Keratinocyte (primary cell): ENCODE measurements at places on chromosomes 6 and 20.
A peak's percentile ranks its signal among the peaks of the same experiment; 100 is the strongest.

DNA sequence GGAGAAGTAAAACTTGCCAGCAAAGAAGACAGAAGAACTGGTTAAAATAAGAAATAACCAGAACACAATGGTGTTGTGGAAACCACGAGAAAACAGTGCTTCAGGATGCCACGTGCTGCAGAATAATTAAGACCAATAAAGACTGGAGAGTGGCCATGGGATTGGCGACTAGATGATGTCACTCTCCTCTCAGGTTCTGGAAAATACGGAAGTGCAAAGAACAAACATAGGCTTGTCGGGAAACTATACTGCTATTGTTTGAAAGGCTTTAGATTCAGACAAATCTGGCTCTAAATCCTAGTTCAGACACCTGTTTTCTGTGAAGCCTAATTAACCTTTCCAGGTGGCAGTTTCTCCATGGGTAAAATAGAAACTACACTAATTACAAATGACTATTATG is 138.4 kb upstream of the STXBP5 start:
- DNase-seq: no peak

- DNase-seq: no peak
Observed at GRCh38 chr6:163756079-163756478, 341.6 kb downstream of the QKI start.

GRCh38 chr6:36364669-36365479 is 22.6 kb downstream of the ETV7 start:
- no peak for DNase-seq

DNA sequence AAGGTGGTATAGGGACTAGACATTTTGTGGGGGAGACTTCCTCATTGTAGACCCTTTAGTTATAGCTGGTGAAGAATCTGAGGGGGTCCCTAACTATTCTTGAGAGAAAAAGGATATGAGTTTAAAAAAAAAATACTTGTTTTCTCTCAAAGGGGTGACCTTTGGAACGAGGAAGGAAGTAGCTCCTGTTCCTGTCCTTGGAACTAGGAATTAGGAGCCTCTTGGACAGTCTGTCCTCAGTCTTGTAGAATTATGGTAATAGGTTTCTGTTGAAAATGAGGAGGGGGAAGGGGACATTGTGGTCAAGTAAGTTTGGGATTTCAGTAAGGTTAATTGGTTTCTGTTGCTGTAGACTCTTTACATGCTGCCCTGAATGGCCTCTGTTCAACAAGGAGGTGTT is 56.5 kb downstream of the PLEKHG1 start:
- no peak for DNase-seq

GRCh38 chr6:36386495-36387439 is 702 bp downstream of the ETV7 start:
- no peak for DNase-seq

GRCh38 chr6:24476631-24477030 is 12.7 kb downstream of the GPLD1 start:
- DNase-seq: no peak

DNA sequence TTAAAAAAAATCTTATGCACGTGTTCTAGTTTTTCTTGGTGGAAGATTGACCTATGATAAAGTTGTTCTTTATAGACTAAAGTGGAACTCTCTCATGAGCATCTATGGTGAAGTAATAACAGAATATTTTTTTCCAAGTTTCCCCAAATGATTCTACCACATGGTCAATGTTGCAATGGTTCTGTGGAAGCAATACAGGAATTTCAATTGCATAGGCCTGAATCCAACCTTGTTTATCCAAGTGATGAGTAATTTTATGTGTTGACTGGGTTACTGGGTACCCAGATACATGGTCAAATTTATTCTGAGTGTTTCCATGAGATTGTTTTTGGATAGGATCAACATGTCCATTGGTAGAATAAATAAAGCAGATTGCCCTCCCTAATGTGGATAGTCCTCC is 581.5 kb downstream of the MMUT start:
- DNase-seq: no peak

- no peak for DNase-seq
Observed at GRCh38 chr6:16166871-16167608, 38.2 kb downstream of the MYLIP start.

- no peak for DNase-seq
Observed at GRCh38 chr6:125858427-125859320, 67.9 kb downstream of the NCOA7 start.

GRCh38 chr20:10352934-10353824 is 80.8 kb downstream of the MKKS start:
- DNase-seq: no peak

GRCh38 chr6:83430611-83431544 is at the start of gene ME1:
Gene ME1, minus strand, starts transcription at chr6:83431051. Its CDS starts 97 bp downstream, at chr6:83430954.
- no peak for DNase-seq

GRCh38 chr20:45359406-45360148 is 3.4 kb upstream of the SYS1 start:
- peak; percentile 54 for DNase-seq

DNA sequence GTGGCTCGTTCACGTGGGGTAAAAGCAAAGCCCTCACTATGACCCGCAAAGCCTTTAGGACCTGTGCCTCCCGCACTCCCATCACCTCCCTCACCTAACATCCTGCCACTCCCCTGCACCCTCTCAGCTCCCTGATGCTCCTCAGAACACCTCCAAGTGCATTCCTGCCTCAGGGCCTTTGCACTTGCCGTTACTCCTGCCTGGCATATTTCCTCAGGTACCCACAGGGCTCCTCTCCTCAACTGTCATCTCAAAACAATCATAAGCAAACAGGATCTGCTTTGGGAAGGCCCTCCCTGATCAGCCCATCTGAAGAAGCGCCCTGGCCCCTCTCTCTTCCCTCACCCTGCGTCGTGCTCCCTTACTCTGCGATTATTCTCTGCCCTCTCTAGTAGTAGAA is 49.1 kb downstream of the FGD2 start:
- no peak for DNase-seq

GRCh38 chr6:99348288-99349170 is 945 bp downstream of the FAXC start:
- no peak for DNase-seq

DNA sequence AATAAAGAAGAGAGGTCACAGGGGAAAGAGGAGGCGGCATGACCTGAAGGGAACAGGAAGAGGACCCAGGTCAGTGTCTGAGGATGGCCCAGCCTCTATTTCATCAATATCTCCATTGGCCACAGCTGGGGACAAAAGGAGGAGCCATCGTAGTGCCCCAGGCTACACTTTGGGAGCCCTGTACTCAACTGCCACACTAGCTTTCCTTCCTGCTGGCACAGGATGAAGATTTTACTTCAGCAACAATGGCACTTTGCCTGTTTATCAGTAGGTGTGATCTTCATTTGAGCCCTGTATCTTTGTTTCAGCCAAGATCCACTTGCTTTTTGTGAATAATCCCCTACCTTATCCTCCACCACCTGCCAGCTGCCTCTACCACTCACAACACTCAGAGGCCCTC is 35.4 kb upstream of the RCAN2 start:
- no peak for DNase-seq

GRCh38 chr6:51805517-51805916 is 281.9 kb downstream of the PKHD1 start:
- no peak for DNase-seq

DNA sequence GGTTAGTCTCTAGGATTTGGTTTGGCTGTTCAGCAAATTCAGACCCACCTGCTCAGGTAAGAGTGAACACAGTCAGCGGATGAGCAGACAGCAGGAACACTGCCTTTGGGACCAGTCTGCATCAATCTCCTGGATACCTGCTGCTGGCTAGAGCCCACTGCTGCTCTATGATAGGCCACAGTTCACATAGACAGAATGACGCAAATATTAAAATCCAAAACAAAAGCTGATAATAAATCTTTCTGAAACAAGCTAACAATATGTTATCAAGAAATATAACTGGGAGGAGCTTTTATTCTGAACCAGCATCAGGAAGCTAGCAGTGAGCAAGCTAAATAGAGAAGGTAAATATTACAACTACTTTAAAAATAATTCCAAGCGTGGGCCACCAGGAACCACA is at the start of gene TAAR1:
Gene TAAR1 (minus strand): TSS at position 101 of the 400 bp plus-strand sequence. CDS start 13,179 bp downstream, outside the sequence.
- no peak for DNase-seq

GRCh38 chr6:35729722-35730121 is 7.1 kb upstream of the ARMC12 start:
- DNase-seq: no peak

- no peak for DNase-seq
Observed at GRCh38 chr20:10370091-10370887, 63.7 kb downstream of the MKKS start.

- no peak for DNase-seq
Observed at GRCh38 chr6:101937108-101937507, 543.6 kb downstream of the GRIK2 start.

DNA sequence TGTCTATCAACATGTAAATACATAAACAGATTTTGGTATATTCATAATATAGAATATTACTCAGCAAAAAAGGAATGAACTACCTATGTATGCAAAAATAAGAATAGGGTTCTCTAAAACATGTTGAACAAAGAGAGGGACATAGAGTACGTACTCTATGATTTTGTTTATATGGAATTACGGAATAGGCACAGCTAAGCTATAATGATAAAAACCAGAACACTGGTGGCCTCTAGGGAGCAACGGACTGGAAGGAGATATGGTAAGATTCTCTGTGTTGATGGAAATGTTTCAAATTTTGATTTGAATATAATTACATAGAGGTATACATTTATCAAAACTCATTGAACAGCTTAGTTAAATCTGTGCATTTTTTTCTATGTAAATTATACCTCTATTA is 19.6 kb downstream of the ADGRG6 start:
- DNase-seq: no peak

DNA sequence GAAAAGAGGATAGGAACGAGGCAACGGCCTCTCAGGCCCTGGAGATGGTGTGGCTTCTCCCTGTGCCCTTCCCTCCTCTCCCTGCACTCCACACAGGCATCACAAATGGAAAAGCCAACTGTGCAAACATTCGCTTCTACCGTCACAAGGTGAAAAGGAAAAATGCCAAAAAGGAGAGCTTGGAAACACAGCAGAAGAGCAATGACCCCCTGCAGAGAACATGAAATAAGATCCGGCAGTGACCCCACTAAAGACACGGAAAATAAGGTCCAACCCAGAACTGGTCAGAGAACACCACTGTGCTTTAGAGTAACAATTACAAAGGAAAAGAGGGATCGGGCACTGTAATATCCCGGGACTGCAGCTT is 63.0 kb downstream of the SLC22A23 start:
- DNase-seq: no peak

GRCh38 chr6:49736017-49736508 is 8.1 kb downstream of the CRISP3 start:
- DNase-seq: no peak

DNA sequence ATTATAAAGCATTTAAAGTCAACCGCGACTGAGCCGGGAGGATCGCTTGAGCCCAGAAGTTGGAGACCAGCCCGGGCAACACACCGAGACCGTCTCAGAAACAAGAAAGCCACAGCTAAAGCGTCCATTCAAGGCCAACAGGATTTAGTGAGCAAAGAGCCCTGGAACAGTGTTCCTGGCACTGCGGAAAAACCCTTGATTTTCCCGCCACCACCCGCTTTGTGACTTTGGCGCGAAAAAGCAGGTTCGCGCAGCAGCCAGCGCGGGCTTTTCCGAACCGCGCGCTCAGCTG is 669 bp downstream of the PCNA start:
- no peak for DNase-seq

GRCh38 chr20:43751167-43752050 is 24.6 kb upstream of the GTSF1L start:
- no peak for DNase-seq

- no peak for DNase-seq
Observed at GRCh38 chr6:32460528-32460927, 20.8 kb downstream of the HLA-DRA start.
